ENCODE measurements at places on chromosomes 3 and 15.

DNA sequence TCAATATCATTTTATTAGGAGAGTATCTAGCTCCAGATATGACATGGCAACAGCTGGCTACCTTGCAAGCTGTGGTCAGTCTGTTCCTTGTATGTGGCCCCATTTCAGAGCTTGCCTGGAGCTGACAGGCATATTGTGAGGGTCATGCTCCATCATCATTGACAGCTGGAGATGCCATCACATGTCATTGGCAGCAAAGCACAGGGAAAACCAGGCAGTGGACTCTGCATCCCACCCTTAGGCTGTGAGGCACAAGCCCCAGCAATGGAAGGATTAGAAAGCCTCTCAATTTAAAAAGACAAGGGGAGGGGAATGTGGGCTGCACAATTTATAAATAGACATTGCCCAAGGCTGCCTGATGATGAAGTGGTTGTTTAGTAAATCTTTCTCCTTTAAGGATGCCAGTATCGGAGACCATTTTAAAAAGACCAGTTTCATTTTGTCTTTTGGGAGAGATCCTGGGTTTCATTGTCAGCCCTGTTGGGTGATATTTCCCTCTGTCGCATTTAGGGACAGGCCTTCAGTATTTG lies 27.9 kb downstream of the LNP1 start:
- DNase-seq, result no peak

DNA sequence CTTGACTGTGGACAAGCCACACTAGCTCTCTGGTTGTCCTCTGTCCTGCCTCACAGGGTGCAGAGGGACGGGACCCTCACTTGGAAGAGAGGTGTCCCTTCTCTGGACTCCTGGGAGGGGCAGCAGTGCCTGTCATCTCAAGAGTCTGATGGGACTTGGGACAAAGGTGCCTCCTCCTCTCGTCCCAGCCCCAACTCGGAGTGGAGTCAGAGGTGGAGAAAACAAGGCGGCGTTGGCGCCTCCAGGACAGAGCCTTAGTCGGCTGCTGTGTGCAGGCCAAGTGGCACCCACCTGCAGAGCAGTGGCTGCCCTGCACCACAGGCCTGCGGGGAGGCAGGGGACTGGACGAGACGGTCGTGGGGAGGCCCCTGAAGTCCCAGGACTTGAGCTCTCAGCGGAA lies 9.4 kb upstream of the SEC13 start:
- DNase-seq, result no peak

GRCh38 chr15:51855612-51856011 lies 26.2 kb downstream of the TMOD3 start:
- no peak for DNase-seq

DNA sequence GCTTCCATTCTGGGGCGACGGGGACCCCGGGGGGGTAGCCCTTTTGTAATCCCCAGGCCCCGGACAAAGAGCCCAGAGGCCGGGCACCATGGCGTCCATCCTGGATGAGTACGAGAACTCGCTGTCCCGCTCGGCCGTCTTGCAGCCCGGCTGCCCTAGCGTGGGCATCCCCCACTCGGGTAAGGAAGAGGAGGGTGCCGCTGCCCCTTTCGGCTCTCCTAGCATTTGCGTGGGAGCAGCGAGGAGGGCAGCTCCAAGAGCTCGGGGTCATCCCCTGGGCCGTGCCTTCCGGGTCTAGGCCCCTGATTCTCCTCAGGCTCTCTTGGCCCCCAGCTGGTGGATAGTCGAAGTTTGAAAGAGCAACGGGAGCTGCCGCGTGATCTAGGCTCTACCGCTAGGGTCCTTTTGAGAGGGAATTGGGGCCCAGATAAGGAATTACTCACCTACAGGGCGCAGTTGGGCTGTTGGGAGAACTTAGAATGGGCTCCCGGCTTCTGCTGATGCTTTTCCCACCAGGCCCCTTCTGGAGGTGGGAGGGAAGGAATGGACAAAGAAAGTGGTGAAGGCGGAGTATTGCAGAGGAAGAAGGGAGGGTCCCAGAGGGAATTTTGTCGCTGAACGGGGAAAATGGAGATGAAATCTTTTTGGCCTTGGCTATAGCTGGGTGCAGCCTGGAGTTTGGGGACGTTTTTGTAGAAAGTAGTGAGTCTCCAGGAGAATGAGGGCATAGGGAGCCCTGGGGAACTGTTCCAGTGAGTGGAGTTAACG lies 615 bp downstream of the VPS18 start:
- DNase-seq, result peak; percentile 81

- no peak for DNase-seq
Observed at GRCh38 chr3:42351207-42351606, 59.2 kb downstream of the LYZL4 start.

DNA sequence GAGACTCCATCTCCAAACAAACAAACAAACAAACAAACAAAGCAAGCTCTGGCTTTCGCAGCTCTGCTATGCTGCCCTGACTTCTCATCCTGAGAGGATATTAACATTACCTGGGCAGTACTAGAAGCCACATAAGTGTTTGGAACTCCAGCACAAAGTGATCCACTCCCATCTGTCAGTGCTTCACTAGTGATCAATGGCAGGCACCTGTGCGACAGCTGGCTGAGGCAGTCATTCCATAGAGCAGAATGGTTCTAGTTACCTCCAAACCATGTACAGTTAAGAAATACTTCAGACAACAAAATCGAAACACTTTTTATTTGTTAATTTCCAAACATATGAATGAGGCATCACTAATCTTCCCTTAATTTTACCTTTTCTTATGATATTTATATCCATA lies 2.8 kb upstream of the MB21D2 start:
- no peak for DNase-seq

- no peak for DNase-seq
Observed at GRCh38 chr15:86183596-86184491, 104.2 kb downstream of the AGBL1 start.

DNA sequence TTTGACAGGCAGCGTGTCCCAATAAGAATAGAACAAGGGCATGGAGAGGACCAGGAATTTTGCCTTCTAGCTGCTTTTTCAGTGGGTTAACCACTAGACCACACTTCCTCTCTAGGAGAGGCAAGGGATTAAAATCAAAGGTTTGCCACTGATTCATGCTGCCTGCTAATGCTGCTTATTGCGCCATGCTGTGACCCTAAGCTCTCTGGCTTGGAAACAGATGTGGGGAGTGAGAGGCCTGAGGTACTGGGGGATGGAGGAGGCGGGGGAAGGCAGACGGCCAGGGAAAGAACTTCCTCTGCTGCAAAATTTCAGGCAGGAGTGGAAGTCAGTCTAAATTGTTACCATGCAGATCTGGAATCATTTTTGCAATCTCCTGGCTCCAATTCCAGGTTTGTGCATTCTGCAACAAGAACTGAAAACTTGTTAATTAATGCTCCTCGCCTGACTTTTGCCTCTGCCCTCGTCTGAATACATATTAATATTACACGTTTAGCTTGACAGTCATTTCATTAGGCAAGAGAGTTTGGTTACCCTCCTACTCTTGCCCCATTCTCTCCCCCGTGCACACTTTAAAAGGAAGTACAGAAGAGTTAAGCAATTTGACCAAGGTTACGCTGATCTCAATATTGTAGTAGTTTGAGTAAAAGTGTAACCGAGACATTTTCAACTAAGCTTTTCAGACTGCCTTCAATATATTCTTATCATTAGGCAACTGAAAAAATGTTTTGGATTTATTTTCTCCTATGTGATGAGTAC lies 121.7 kb upstream of the SPRED1 start:
- peak; percentile 20 for DNase-seq

DNA sequence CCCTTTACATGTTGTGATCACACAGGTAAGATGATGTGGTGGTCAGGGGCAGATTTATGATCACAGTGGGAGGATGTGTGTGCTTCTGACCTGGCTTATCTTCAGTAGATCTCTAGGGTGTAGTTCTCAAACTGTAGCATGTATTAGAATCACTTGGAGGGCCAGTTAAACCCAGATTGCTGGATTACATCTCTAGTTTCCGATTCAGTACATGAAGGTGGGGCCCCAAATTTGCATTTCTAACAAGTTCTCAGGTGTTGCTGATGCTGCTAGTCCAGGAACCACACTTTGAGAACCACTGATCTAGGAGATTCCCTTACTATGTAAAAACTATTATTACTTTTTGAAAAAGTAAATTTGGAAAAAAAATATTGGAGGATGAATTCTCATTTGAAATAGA lies 199.3 kb upstream of the GOLIM4 start:
- DNase-seq, result no peak

- no peak for DNase-seq
Observed at GRCh38 chr15:66306381-66306780, 13.0 kb downstream of the DIS3L start.

Data from OCI-LY7 (cell line).